HS-5 (cell line): ENCODE measurements at places on chromosomes 11 and 22.

DNA sequence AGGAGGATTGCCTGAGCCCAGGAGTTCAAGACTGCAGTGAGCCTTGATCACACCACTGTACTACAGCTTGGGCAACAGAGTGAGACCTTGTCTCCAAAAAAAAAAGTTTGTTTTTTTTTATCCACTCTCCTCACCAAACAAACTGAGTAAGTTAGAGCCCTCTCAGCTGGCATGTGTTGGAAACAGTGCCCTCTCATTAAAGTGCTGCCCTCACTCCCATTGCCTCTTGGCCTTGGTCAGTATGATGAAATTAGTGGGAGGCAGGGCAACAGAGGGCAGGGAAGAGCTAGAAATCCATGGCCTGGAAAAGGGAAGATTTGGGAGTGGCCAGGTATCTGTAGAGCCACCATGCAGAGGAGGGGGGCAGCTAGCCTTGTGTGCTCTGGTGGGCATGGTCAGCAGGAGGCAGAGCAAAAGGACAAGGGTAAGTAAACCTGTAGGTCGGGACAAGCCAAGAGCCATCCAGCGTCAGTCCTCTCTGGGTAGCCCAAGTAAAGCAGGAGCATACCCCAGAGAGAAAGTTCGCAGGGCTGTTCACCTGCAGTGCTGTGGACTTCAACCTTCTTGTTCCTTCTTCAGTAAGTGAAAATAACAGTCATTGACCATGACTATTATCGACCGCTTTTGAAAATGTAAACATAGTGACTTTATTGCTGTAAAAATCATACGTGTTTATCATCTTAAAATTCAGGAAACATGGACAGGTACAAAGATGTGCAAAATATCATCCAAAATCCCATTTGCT is 28.2 kb downstream of the PIK3IP1 start:
- no peak for DNase-seq

- DNase-seq: no peak
Measured at GRCh38 chr11:58490827-58491226, 17.1 kb downstream of the OR5B21 start.

DNA sequence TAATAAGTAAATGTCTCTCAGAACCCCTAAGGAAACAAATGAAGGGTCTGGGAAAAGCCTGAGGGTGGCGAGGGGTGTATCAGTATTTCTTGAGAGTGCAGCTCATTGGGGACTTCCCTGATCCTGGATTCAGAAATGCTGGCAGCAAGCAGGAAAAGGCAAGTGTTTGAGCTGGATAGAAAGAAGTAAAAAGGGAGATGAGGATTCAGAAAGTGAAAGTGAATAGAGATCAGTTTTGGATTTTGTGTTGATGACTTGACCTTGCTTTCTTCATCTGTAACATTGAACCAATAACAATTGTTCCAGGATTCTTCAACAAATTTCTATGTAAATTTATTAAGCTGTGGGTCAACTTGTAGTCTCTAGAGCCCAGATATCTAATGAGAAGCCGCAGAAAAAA is 66.9 kb upstream of the CTSC start:
- no peak for DNase-seq

- no peak for DNase-seq
Measured at GRCh38 chr22:35014812-35015211, 51.1 kb upstream of the ISX start.

GRCh38 chr11:126547691-126548090 is 192.2 kb downstream of the ST3GAL4 start:
- DNase-seq: no peak

GRCh38 chr22:47607486-47607885 is 845.0 kb downstream of the TBC1D22A start:
- no peak for DNase-seq

DNA sequence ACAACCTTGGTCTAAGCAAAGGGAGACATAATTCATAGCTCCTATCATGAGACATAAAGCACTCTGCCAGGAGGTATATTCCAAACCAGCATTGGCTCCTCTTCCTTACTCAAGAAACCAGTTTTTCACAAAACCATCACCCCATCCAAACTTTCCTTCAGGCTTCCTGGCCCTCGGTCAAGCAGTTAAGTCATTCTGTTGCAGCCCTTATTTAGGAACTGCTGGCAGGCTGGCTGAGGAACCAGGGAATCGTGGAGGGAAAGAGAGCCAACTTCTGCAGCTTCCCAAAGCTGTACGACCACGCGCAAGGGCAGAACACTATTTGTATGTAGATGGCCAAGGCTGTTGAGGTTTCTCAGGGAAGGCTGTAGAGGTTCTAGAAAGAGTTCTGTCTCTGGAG is 680 bp downstream of the IFT46 start:
- no peak for DNase-seq

- DNase-seq: no peak
Measured at GRCh38 chr11:6124245-6124644, 16.8 kb downstream of the OR56B4 start.

DNA sequence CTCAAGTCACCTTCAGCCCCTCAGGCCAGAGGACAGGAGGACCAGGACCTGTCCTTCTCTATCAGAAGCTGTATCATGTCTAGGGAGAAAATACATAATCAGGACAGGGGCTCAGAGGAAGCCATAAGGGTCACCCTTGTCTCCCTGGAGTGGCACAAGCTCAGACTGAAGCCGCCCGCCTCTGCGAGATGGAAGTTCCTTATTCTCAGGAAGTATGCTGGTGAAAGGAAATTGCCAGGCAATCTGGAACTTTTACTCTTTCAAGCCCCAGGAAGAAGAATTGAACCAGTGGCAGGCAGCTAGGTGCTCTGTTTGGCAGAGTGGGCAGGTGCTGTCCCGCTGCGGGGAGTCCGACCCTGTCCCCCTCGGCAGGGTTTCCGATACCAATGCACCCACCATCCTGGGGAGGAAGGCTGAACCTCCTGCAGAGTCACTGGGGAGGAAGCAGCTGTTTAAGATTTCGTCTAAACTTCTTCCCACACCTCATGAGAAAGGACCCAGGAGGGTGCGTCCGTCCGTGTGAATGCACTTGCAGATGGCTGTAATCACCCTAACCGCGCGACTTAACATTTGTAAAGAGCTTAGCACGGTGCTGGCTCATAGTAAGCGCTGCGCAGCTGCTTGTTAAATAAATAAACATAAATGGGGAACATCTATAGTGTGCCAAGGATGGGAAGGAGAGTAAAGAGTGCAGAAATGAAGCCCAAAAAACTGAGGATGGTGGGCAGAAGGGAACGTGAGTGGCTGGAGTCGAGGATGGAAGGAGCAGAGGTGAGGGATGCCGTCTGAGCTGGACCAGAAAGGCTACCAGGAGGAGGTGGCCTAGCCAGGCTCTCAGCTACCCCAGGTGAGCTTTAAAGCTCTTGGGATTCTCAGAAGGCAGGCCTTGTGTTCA is 5.0 kb upstream of the ANO1 start:
- no peak for DNase-seq

GRCh38 chr11:79274636-79275331 is 166.0 kb downstream of the TENM4 start:
- DNase-seq: peak; percentile 3

- no peak for DNase-seq
Measured at GRCh38 chr22:43183496-43184277, 3.2 kb downstream of the TTLL12 start.

DNA sequence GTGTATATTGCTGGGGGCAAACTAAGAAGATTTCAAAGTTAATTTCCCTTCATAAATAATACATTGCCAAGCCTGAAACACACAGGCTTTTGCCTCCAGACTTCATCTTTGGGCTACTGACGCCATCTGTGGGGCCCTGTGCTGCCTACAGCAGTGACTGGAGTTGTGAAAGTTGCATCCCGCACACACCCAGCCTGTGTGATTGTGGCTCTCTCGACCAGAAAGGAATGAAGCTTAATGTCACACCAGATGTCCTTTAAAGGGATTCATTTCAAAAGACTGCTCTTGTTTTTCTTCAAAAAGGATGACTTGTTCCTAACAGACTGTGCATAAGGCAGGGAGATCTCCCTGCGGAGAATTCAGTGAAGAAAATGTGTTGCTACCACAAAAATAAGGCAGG is 210.5 kb downstream of the FAM181B start:
- DNase-seq: no peak

GRCh38 chr11:20367313-20367948 is 3.9 kb downstream of the HTATIP2 start:
- peak; percentile 84 for DNase-seq

GRCh38 chr11:131192628-131193027 is 177.8 kb upstream of the NTM start:
- DNase-seq: no peak

- DNase-seq: peak; percentile 83
Measured at GRCh38 chr11:9138612-9139579, 47.5 kb upstream of the SCUBE2 start.

GRCh38 chr11:36147491-36147890 is 141.7 kb downstream of the COMMD9 start:
- DNase-seq: no peak

- peak; percentile 42 for DNase-seq
Measured at GRCh38 chr11:34654483-34655334, 33.8 kb downstream of the EHF start.

GRCh38 chr11:75513250-75513649 is 12.5 kb downstream of the GDPD5 start:
- no peak for DNase-seq

DNA sequence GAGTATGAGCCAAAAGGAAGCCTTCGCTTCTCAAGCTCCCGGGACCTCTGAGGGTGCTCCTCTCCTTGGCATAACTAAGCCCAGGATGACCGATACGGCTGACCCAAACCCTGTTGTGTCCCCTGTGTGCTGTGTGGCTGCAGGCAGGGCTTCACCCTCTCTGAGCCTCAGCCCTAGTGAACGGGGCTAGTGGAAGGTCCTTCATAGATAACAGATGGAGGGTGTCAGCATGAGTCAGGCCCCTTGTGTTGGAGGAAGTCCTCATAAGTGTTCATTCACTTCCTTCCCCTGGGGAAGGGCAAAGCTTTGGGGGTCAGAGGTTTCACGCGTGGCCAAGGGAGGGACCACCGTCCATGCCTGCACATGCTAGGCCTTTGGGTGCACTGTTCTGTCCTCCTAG is 21.5 kb downstream of the SHISAL1 start:
- DNase-seq: no peak

DNA sequence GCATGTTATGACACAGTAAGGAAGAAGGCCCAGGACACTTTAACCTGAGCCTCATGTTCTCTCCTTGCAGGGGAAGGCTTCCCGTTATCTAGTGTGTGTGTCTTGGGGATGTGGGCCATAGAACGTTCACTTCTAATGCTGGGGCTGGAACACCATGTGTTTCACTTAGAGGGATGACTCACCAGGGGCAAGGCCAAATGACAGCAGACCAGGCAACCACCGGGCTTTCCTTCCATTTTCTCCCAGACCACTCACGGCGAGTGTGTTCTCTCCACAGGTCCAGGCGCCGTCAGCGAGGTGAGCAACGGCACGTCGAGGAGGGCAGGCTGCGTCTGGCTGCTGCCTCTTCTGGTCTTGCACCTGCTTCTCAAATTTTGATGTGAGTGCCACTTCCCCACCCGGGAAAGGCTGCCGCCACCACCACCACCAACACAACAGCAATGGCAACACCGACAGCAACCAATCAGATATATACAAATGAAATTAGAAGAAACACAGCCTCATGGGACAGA is 964.4 kb downstream of the NTM start:
- DNase-seq: no peak

DNA sequence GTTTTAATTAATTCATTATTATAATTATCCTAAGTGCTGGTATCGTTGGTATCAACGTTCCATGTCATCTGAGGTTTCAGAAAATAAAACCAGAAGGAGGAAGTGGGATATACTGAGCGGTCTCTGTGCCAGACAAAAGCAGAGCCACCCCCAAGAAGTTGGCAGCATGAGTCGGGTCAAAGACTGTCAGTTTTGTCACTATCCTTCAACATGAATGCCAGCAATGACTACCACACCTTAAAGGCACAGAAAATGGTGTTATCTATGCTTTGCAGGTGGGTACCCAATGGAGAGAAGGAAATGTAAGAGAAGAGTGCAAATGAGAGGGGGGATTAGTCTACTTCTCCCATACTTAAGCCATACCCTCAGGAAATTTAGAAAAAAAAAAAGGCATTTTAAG is 408.5 kb downstream of the OPCML start:
- no peak for DNase-seq

GRCh38 chr11:63747011-63747410 is 21.6 kb downstream of the ZFTA start:
- DNase-seq: no peak

DNA sequence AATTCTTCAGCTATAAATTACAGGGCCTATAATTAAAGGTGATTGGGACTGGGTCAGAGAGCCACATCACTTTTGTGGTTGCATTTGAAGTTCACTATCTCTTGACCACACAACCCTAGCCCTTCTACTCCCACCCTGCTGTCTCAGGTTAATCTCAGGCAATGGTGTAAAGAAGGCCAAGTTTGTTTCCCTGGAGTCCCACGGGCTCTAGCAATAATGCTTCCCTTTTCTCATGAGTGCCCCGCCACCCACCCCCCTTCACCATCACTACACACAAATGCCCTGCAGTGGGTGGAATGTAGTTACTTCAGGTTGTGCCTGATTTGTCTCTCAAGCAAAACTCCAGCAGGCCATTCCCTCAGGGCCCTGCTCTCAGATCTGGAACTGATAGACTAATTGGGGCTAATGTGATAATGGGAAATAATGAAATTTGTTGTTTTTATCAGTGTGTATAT is 1.8 kb upstream of the EHF start:
- DNase-seq: no peak

- DNase-seq: no peak
Measured at GRCh38 chr11:61007383-61007955, 36.0 kb downstream of the CD6 start.

DNA sequence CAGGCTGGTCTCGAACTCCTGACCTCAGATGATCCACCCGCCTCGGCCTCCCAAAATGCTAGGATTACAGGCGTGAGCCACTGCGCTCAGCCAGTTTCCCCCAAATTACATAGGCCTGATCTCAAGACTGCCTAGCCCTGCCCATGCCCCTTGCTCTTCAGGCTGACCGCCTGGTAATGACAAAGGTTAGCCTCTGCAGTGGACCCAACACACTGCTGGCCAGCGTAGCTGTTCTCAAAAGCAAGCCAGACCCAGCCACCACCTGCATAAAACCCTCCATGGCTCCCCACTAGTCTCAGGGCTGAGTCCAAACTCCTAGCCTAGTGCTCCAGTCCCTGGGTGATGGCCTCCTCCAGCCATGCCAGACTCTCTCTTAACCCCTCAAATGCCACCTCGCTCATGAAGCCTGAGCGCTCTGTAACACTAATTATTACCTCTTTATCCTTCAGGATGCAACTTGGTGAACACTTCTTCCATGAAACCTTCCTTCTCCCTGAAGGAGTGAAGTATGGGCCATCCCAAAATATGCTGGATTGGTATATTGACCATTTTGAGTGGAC is 836 bp upstream of the RSPH14 start:
- no peak for DNase-seq

DNA sequence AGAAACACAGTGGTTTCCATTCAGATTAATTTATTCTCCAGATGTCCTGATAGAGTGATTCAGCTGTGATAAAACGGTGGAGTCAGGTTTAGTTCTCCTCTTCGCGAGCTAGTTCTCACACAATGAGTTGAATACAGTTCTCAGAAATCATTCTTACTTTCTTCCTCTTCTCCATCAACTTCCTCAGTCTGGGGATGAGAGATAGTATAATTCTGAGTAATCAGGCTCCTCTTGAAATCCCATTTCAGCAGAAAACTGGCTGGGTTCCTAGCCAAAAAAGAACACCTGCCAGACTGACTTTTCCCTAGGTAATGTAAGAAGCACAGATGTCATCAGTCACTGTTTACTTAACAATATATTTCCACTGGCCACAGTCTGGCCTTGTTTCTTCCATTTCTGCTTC is 76.7 kb downstream of the SVIP start:
- DNase-seq: no peak
